ENCODE measurements at places on chromosomes 11 and 22. TPM values are rescaled to one million over a fixed set of nuclear protein-coding genes. Genes with fewer than 3 reads are reported as not detected.

- no peak for DNase-seq
Measured at GRCh38 chr11:1062075-1062820, 12.4 kb upstream of the MUC2 start.

OR10A2 gene
- total RNA-seq: not detected

- peak; percentile 13 for DNase-seq
Measured at GRCh38 chr11:61985869-61986268, 18.4 kb upstream of the FTH1 start.

SAA4 gene
- 0.84 TPM for total RNA-seq

B3GAT1 gene
- 0.58 TPM for total RNA-seq

GRCh38 chr11:86069408-86070101, 671 bp upstream of the PICALM start:
- DNase-seq: peak; percentile 64

- no peak for DNase-seq
Measured at GRCh38 chr11:36729825-36730224, 131.8 kb upstream of the RAG2 start.

GRCh38 chr11:36602135-36602534, 4.1 kb upstream of the RAG2 start:
- no peak for DNase-seq

CDC42BPG gene
- total RNA-seq: 54.1 TPM

GRCh38 chr22:49119551-49119952, 708.1 kb downstream of the BRD1 start:
- DNase-seq: peak; percentile 62

- no peak for DNase-seq
Measured at GRCh38 chr11:111059726-111060125, 185.8 kb upstream of the POU2AF2 start.

CDON gene
- 16.7 TPM for total RNA-seq

DNA sequence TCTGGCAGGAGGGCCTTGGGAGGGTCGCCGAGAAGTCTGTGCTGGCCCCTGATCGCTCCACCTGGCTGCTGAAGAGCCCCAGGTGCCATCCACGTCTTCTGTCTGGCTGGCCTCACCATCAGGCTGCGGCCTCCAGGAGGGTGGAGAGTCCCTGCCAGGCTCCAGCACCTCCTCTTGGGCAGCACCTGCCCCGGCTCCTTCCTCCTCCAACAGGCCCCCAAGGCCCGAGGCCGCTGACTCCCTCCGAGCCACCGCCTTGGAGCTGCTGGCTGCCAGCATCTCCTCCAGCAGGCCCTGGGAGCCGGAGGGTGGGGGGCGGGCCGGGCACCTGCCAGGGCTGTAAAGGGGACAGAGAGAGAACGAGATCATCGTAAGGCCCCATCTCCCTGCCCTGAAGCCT, 22.3 kb downstream of the TNKS1BP1 start:
- DNase-seq: peak; percentile 84

SHANK2 gene
- 15.6 TPM for total RNA-seq

- no peak for DNase-seq
Measured at GRCh38 chr11:134460881-134461280, 48.8 kb upstream of the B3GAT1 start.

OR8G1 gene
- not detected for total RNA-seq

- DNase-seq: no peak
Measured at GRCh38 chr11:34189191-34189590, 83.8 kb downstream of the NAT10 start.

DNA sequence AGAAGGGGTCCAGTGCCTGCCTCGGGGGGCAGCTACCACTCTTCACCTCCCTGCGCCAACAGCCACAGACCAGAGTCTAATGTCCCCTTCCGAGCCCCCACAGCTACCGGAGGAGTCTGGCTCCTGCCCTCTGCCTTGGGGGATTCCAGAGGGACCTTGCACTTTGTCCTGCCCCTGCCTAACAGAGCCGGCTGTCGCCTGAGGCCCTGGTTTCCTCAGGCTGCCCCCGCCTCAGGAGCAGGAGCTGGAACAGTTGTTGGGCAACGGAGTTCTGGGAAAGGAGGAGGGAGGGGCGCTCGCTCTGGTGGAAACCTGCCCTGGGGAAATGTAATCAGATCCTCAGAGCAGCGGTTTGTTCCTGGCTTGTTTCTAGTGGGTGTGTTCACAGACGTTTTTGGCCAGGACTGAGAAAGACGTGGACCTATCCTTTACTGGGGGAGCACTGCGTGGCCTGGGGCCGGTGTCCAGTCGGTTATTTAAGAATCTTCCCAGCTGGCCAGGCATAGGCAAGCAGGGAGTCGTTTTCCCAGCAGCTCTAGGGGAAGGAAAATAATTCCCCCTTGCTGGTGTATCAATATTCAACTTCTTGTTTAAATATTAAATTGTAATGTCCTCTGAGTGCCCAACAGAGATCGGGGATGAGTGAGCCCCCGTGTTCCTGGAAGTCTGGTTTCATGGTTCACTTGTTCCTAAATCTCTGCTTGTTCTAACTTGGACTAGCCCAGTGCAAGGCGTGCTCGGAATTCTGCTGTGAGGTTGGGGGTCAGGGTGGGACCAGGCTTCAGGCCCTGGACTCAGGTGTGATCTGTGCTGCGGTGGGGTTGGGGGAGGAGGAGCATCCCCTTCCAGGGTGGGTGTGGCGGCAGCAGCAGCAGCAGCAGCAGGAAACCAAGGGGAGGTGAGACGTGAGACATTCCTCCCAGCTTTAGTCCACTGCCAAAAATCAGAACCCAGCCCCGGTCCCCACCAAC, 32.1 kb downstream of the A4GALT start:
- DNase-seq: peak; percentile 89

KCNQ1 gene
- 0.81 TPM for total RNA-seq

OR2AG1 gene
- total RNA-seq: not detected

DNA sequence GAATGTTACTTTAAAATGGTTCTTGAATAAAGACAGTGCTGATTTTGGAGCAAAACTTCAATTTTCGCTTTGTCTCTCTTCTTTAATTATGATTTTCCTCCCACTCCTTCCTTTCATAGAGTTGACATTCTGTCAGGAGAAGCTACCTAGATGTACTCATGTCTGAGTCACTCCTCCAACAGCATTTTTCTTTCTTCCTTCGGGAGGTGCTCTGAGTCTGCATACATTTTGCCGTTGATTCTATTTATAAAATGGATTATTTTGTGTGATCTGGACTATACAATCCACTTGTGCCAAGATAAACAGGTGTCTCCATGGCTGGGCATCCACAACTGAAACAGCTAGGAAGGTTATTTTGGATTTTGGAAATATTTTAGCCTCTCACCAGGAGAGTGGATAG, 588.3 kb upstream of the ANO5 start:
- no peak for DNase-seq

DNA sequence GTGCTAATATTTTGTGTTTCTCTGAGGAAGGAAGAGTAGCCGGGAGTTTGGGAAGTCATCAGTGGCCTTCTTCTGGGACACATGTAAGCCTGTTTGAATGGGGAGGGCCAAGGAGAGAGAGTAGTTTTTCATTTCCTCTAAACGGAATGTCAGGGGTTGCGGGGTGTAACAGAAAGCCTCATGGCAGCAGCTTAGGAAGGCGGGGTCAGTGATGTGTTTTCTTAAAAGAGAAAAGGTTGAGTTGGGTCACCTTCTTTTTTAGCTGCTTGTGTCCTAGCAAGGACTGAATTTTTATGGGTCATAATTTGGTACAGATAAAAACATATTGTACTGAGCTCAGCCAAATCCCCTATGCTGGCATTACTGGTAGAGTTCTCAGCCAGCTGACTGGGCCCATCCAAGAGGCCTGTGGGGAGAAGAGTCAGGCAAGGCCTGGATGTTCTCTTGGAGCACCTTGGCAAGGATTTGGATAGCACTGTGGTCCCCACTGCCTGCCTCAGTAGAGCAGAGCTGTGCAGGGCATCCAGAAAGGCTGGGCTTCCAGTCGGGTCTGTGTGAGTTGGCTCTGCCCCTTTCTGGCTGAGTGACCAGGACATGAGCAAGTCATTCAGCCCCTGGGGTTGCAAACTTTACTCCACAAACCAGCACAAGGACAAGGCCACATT, 29.4 kb upstream of the NAV2 start:
- DNase-seq: peak; percentile 76

GRCh38 chr11:97972731-97973130, 1048.0 kb upstream of the CNTN5 start:
- DNase-seq: no peak

DNA sequence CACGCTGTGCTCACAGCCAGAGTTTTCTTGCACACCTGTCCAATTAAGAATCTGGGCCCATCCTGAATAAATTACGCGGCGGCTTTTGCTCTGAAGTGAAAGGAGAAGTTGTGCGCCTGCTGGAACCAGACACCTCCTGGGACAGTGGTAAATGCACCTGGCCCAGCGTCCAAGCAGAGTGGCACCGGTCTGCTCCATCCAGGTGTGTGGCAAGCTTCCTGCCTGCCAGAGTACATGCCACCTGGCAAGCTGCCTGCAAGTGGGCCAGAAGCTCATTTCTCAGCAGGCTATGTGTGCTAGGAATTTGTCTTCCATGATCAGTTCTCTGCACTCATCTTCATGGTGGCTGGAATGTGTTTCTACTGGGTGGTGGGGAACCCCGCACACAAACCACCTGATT, 660.6 kb downstream of the ETS1 start:
- DNase-seq: no peak

YAP1 gene
- total RNA-seq: 164 TPM

OR52B4 gene
- total RNA-seq: not detected

HTR3B gene
- total RNA-seq: not detected

- DNase-seq: no peak
Measured at GRCh38 chr11:36471577-36471976, 38.5 kb downstream of the TRAF6 start.

PIWIL4 gene
- 0.67 TPM for total RNA-seq

- peak; percentile 65 for DNase-seq
Measured at GRCh38 chr22:30036656-30037055, 43.6 kb upstream of the HORMAD2 start.

DNA sequence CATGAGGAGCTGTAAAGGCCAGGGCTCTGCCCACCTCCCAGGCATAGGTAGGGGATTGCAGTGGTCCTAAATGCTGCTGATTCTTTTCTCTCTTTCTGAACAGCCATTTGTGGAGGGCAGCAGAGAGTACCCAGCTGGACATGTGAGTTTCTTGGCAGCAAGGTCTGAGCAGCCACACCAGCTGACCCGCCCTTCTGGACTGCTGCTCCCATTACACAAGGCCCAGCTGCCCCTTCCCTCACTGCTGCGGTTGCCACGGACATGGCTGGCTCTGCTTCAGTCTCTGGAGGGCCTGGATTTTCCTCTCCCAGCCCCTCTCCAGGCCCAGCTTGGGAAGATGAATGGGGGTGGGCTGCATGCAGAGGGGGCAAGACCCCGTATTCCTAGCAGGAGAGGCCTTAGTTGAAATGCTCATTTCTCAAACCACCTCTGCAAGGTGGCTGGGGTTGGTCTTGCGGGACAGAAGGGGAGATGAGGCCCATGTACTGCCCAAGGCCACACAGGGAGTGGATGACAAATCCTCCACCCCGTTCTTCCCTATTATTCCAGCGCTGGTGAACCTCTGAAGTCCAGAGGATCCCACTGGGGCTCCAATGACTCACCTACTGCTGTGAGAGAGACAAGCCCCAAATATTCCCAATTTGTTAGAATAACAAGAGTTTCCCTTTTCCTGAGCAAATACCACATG, 4.6 kb downstream of the LGALS12 start:
- no peak for DNase-seq

DNA sequence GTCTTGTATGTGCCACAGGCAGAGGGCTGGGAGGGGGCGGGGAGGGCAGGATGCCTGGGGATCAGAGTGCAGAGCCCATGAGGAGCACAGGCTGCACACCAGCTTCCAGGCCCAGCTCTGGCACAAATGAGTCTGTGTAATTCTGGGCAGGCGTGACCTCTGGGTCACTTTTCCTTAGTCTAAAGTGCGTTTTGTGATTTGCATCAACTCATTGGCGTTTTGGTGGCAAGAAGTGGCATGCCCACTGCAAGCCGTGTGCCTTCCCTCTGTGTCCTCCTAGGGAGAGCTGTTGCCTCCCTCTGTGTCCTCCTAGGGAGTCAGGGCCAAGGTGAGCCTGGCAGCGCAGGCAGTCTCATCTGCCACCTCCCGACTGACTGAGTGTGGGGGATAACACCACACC, 17.2 kb downstream of the CHADL start:
- DNase-seq: no peak

GRCh38 chr11:121057922-121058321, 34.0 kb downstream of the TBCEL start:
- DNase-seq: no peak

DNA sequence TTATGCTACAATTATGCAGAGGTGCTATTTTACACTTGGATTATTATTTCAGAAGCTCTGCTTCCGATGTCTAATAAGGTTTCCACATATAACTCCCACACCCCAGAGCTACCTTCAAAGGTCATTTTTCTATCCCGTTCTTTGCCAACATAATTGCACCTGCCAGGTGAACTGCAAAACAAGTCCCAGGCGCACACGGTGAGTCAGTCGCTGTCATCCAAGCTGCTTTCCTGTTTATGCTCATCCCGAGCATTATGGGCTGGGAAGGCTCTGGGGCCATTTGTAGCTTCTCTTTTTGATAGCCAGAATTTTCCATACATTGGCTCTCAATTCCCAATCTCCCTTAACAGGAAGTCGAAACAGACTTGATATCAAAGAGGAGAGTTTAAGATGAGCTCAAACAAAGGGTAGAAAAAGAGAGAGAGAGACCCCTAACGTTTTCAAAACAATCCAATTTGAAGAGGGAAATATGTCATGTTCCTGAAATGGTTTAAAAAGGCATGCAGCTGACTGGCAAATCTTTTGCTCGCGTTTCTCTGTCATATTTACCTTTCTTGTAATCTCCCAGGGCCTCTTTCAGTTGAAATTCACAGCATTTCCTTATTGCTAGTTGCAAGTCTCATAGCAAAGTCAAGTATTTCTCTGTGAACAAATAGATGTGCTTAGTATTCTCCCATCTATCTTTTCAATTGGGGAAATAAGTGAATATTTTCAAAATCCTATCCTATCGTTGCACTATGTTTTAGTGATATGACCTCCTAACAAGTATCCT, 815.9 kb downstream of the KCNA4 start:
- DNase-seq: no peak

CAT gene
- total RNA-seq: 191 TPM

KDELR3 gene
- total RNA-seq: 0.97 TPM

NRXN2 gene
- not detected for total RNA-seq
